Renal pelvis (tissue), 12 donors: ENCODE measurements at places on chromosomes 1 and 21. TPM values are rescaled to one million over a fixed set of nuclear protein-coding genes. Genes with fewer than 3 reads are reported as not detected.

LRRC8C gene
- 6.6 TPM for polyA plus RNA-seq

GRCh38 chr21:44700101-44701022 lies 3.4 kb downstream of the KRTAP10-12 start:
- DNase-seq = no peak

DNA sequence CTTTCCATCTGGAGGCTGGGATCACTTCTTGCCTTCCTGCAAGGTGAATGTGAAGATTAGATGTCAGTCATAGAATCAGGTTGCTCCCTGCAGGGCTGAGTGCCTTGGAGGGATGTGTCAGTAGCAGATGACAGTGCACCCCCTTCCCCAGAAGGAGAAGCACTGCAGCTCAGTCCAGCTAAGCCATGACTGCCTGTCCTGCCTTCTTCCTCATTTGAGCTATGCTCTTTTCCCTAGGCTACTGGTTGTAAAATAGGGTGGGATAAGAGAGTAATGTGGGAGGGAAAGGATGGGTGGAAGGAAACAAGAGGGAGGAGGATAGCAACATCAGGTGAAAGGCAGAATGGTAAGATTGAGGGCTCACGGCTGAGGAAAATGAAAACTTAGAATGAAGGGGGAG lies 11.1 kb upstream of the FABP3 start:
- DNase-seq = no peak

OR2L13 gene
- polyA plus RNA-seq = not detected

GRCh38 chr1:20322081-20322824 lies 31.6 kb downstream of the VWA5B1 start:
- no peak for DNase-seq

SPATA21 gene
- polyA plus RNA-seq = 0.30 TPM

ANKRD45 gene
- 4.4 TPM for polyA plus RNA-seq

DNA sequence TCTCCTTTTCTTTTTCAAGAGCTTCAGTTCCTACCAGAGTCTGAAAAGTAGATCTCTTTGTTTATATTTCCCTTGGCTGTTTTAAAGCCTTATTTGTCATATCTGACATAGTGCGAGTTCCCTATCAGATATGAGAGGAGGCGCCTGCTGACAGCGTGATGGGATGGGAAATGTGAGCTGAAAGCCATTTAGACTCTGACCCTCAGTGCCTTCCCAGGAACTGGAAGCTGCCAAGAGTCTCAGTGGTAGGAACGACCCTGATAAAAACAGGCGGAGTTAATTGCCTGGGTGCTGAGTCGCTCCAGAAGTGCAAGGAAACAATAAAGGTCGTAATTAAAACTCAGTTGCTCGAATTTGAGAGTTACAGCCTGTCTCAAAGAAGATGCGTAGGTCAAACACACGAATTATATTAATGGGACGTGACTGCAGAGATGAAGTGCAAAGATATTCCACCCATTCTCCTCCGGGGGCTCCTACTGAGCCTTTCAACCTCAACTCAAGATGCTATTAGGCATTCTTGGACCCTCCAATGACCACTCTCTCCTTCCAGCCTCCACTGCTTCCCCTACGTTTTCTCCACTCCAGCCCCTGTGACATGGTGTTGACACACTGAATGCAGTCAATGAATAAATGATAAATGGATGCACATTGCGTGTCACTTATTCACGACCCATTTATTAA lies 84.6 kb downstream of the KAZN start:
- no peak for DNase-seq

DNA sequence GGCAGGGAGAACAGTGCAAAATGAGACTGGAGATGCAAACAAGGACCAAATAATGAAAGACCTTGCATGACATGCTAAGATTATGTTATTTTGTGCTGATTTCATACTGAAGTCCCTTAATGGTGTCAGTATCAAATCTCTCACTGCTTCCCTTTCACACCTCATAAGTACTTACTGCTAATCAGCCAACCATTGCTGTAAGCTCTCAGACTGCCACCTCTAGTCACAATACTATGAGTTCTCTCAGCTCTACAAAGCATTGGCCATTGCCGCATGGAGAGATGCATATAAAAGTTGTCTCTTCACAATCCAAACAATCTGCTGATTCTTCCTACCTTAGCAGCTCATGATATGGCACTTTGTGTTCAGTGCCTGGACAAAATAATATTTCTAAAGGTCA lies 375.4 kb downstream of the LTN1 start:
- DNase-seq = no peak

- no peak for DNase-seq
Measured at GRCh38 chr1:234570329-234571120, 39.5 kb downstream of the IRF2BP2 start.

GRCh38 chr1:207047505-207047904 lies 3.5 kb downstream of the YOD1 start:
- DNase-seq = no peak

- no peak for DNase-seq
Measured at GRCh38 chr1:242199776-242200458, 201.0 kb upstream of the MAP1LC3C start.

DNA sequence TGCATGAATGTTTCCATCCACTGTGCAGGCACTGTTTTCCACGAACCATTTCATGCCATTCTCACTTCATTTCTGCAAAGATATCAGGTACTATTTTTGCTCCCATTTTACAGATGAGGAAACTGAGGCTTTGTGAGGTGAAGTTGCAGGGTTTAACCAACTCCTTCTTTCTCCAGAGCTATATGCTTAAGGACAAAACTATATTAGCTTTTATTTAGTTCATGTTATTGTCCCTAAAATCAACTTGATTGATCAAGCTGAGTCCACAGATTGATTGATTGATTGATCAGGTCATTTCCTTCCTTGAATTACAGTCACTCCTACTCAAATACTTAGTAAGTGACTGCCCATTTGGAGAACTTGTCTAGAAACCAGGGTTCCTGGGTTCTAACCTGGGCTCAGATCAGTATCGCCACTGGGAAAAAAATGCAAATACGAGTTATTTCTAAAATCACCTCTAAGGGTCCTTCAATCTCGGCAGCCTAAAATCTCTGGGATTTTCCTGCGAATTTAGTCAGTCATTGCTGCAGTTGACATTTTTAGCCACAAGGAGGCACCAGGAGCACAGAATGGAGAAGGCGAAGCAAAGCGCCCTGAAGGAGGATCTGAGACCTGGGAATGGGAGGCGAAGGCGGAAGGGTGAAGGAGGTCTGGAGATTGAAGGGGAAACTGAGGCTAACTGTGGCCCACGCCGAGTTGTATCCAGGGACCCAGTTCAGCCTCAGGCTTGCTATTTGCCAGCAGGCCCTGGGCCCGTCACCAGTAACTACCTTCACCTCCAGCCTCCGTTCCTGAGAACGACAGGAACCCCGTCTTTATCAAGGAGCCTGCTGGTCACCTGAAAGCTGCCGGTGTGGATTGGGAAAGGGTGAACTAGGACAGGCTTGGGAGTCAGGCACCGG lies 14.3 kb upstream of the MUL1 start:
- peak; percentile 86 for DNase-seq

NPR1 gene
- 77.7 TPM for polyA plus RNA-seq

- DNase-seq = peak; percentile 60
Measured at GRCh38 chr1:173050865-173051264, at the start of gene TNFSF18. Gene TNFSF18, minus strand, starts transcription at chr1:173050941. Its CDS starts 45 bp downstream, at chr1:173050896.

SPRR2A gene
- polyA plus RNA-seq = not detected

GRCh38 chr1:42944246-42944928 lies 14.3 kb downstream of the SLC2A1 start:
- no peak for DNase-seq

DNA sequence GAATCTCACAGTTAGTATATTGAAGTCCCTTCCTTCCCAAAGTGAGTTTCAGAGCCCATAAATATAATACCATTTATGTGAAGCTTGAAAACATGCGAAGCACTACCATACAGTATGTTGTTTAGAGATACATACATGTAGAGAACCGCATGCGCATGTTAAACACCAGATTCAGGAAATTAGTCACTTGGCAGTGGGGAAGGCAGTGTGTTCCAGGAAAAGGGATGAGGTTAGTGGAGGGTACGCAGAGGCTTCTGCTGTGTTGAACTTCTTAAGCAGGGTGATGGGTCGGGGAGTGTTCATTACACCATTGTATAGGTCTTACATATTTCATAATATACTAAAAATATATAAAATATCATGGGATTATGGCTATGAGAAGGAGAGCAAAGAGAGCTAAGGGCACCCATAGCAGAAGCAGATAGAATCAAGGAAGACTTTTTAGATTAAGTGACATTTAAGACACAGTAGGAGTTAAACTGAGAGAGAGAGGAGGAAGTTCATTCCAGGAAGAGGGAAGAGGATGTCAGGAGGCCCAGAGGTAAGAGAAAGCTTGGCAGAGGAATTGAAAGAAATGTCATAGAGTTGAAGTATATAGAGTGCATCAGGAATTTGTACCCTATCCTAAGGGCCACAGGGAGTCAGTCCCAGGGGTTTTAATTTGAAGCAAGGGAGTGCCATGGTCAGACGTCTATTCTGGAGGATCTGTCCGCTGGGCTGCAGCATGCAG lies 43.5 kb upstream of the SARS1 start:
- DNase-seq = no peak

ADGRL4 gene
- 21.6 TPM for polyA plus RNA-seq

PTTG1IP gene
- polyA plus RNA-seq = 279 TPM

DNA sequence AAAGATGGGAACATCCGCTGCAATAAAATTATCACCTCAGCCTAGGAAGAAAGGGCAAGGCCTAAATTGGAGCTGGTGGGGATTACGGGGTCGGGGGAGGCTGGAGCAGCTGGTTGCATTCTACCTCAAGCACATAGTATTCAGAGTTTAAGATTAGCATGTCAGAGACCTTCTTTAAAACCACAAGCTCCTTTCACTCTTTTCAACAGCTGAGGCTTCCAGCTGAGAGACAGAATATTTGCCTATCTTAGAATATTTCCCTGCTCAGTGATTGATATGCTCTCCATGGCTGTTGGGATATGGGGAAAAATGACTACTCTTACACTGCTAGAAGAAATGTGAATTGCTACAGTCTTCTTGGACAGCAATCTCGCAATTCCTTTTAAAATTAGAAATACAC lies 248.6 kb downstream of the TBX15 start:
- no peak for DNase-seq

- no peak for DNase-seq
Measured at GRCh38 chr1:113805256-113805531, 7.1 kb downstream of the RSBN1 start.

- DNase-seq = no peak
Measured at GRCh38 chr21:15028186-15028585, 36.6 kb downstream of the NRIP1 start.

DNA sequence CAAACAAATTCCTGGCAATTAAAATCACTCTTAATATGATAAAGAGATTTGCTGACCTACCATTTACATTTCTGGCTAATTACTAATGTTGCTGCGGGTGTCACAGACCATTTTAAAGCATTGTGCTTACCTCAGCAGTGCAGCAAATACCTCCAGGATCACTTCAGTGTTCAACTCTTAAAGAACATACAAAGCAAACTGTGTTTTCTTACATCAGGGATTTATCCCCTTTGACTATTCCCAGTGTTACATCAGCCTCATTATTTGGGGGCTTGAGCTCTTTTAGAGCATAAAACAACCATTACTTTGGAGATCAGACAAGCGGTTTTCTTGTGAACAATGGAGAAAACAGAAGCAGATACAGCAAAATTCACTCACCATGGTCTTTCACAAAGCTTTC lies 185.4 kb downstream of the LYPLAL1 start:
- no peak for DNase-seq

LAPTM5 gene
- 12.9 TPM for polyA plus RNA-seq

DNA sequence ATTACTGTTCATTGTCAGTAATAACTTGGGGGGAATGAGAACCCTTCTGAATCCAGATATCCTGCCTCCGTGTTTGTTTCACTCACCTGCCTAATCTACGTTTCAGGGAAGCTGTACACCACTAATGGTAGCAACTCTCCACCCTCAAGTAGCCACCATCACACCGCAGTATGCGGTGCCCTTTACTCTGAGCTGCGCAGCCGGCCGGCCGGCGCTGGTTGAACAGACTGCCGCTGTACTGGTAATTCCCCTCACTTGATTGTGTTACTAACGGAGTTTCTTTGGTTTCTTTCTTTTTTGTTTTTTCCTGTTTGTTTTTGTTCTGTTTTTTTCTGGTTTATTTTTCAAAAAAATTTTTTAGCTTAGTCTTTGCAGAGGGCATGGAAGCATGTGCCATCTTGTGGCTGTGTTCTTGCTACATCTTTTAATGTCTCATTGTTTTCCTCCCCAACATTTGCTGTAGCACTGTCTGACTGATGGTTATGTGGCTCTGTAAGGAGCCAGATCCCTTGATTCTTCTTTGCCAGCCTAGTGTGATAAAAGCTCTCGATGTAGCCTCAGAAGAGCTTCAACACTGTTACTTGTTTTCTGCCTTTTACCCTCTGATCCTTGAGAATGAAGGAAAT lies 15.9 kb upstream of the OLFML3 start:
- no peak for DNase-seq
